Esophagus mucosa (tissue), 1 donor: ENCODE measurements at places on chromosomes 13 and 19.
A peak's percentile ranks its signal among the peaks of the same experiment; 100 is the strongest.

GRCh38 chr19:58385891-58386575 lies 1.0 kb upstream of the RPS5 start:
- ATAC-seq, result peak; percentile 5

GRCh38 chr13:71877256-71877653 lies 10.3 kb upstream of the DACH1 start:
- no peak for ATAC-seq

DNA sequence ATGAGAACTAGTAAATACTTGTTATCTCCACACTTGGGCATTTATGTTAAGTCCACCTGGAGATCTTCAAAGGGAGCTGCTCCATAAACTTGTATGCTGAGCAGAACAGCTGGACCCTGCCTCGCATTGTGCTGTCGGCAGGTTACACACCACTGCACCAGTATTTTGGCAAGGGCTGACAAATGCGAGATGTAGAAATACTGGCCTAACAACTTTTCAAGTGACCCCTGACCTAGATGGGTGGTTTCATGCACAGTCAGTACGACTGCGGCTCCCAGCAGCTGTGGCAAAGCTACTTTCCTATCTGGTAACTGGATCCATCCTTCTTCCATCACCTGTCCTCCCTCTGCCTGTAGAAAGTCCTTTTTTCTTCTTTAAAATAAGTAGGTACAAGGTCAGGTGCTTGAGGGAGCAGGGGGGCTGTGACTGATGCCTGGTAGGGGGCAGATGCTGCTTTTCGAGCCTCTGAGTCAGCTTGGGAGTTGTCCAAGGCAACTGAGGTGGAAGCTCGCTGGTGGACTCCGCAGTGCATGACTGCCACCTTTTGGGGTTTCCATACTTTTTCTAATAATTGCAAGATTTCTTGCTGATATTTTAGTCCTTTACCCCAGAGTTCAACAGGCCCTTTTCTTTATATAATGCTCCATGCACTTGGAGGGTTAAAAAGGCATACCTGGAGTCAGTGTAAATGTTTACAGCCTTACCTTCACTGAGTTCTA lies 86.8 kb downstream of the SLC25A15 start:
- peak; percentile 69 for ATAC-seq

DNA sequence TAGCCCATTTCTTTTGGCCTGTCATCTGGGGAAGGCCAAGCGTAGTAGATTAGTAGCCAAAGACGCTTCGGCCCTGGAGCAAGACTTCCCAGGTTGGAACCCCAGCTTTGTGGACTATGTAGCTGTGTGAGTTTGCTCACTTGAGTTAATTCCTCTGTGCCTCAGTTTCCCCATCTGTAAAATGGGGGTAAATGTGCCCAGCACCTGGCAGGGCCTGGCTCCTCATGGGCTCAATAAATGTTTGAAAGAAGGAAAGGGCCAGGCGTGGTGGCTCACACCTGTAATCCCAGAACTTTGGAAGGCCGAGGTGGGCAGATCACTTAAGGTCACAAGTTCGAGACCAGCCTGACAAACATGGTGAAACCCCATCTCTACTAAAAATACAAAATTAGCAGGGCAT lies 14.9 kb upstream of the HNRNPM start:
- ATAC-seq, result no peak

DNA sequence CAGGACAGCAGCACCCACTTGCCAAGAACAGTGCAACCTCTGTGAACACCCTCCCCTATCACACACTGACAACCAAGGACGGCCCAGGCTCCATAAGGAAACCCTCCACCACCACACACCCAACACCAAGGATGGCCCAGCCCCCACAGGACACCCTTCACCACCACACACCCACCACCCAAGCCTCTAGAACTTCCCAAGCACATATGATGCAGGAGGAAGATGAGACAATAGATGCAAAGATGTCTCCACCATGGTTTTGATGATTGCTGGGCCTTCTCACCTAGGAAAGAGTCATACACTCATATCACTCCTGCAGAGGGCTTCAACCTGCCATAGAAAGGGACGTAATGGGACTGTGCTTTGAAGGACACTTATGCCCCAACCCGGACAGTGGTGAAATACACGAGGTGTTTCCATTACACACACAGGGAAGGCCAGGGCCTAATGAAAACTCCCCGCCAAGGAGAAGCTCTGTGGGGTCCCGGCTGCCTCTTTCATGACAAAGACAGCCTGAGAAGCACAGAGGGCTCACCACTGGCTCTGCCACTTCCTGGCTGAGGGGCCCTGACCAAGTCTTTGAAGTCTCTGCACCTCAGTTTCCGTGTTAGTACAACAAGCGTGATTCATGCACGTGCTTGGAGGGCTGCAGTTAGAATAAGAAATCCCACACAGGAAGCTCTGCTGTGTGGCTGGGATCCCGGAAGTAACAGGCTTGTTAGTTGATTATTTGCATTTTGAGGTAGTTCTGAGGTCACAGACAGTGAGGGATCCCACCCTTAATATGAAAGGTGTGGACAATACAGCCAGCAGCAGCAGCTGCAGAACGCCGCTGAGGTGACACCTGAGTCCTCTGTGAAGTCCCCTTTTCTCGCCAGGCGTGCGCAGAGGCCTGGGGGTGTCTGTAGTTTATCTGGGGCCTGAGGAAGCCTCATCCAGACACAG lies 61.9 kb upstream of the ATP12A start:
- peak; percentile 43 for ATAC-seq

DNA sequence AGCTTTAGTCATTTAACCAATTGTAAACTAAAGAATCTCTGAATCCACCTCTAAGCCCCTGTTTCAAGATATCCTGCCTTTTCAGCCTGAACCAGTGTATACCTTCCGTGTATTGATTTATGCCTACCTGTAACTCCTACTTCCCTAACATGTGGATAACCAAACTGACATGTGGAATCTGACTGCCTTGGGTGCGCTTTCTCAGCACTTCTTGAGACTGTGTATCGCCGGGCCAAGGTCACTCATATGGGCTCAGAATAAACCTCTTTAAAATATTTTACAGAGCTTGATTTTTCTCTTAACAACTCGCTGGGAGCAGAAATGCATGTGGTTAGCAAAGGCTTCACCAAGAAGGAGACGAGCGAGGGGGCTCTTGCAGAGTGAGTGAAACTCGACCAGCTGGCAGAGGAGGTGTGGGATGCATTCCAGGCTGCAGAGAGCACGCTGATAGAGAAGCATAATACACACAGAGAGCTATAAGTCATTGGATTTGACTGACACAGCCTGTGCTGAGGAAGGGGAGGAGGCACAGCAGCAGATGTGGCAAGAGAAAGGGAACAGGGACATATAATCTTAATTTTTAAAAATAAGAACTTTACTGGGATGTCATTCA lies 268.2 kb upstream of the MAB21L1 start:
- no peak for ATAC-seq

DNA sequence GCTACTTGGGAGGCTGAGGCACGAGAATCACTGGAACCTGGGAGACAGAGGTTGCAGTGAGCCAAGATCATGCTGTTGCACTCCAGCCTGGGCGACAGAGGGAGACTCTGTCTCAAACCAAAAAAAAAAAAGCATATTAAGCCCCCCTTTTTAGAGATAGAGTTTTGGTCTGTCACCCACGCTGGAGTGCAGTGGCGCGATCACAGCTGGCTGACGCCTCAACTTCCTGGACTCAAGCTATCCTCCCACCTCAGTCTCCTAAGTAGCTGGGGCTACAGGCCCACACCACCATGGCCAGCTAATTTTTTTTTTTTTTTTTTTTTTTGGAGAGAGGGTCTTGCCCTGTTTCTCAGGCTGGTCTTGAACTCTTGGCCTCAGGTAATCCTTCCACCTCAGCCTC lies 34.2 kb upstream of the MAP3K10 start:
- ATAC-seq, result no peak

- ATAC-seq, result no peak
Measured at GRCh38 chr13:26760832-26761582, 421 bp upstream of the GPR12 start.

- ATAC-seq, result no peak
Measured at GRCh38 chr13:62525652-62526051, 1110.0 kb upstream of the PCDH20 start.

- peak; percentile 45 for ATAC-seq
Measured at GRCh38 chr19:39582442-39582841, 19.9 kb upstream of the LGALS13 start.

DNA sequence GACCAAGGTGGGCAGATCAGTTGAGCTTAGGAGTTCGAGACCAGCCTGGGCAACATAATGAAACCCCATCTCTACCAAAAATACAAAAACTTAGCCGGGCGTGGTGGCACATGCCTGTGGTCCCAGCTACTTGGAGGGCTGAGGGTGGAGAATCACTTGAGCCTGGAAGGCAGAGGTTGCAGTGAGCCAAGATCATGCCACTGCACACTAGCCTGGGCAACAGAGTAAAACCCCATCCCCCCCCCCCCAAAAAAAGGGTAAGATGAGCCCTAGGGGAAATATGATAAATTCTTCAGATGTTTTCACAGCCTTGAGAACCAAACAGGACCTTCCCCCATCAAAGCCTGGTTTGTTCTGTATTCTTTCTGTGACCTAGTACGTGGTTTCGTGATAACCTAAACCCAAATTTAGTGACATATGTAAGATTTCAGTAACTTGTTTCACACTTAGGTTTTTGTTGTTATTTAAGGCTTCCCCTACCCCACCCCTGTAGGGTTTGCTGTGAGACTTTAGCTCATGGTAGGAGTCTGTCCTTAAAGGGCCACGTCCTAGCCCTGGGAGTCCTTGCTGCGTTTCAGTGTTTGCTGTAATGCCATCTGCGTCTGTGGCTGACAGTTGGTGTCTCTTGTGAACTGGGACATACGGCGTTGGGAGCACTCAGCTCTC lies 49.6 kb downstream of the MYO9B start:
- ATAC-seq, result peak; percentile 5

DNA sequence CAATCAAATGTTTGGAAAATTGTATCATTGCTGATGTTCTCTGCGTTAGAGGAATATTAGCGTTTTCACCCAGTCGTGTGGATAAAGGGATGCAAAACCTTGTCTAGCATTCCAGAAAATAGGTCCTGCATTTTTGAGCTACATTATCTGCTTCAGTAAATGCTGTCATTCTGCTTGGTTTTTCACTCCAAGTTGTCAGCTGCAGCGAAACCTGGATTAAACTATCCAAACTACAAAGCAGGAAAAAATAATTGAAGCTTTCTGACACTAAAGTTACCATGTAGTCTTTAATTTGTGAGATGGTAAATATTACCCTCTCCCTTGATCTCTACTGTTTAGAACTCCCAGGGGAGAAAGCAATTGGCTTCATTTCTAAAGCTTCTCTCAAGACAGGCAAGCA lies 1795.5 kb upstream of the PRR20A start:
- no peak for ATAC-seq

DNA sequence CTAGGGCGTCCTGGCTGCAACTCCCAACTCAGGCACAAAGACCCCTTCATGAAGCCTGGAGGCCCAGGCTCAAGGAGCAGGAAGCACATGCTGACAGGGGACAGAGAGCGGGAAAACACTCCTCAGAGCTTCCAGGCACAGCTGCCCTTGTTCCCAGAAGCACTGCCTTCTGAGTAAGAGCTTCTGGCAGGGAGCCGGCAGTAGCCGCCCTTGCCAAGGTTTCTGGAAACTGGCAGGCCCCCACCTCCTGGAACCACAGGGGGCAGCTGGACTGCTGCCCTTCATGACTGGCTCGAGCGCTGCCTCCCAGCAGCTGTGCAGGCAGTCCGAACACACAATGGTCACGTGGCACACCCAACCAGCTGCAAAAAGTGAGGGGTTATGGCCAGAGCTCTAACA lies 33.6 kb upstream of the EPHX3 start:
- ATAC-seq, result peak; percentile 41

DNA sequence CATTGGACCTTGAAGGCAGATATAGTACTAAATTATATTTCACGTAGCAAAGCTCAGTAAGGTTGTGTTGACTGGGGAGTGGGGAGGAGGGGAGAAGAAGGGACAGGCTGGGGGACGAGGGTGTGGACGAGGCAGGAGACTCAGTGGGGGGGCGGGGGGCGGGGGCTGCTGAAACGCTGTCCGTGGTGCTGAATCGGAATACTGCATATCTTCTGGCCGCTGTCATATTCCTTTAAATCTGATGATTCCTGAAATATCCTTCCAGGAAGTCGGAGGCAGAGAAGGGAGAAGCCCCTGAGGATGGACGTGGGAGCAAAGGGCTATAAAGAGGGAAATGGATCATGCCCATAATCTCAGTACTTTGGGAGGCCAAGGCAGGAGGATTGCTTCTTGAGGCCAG lies 34.7 kb upstream of the CASP14 start:
- ATAC-seq, result no peak

DNA sequence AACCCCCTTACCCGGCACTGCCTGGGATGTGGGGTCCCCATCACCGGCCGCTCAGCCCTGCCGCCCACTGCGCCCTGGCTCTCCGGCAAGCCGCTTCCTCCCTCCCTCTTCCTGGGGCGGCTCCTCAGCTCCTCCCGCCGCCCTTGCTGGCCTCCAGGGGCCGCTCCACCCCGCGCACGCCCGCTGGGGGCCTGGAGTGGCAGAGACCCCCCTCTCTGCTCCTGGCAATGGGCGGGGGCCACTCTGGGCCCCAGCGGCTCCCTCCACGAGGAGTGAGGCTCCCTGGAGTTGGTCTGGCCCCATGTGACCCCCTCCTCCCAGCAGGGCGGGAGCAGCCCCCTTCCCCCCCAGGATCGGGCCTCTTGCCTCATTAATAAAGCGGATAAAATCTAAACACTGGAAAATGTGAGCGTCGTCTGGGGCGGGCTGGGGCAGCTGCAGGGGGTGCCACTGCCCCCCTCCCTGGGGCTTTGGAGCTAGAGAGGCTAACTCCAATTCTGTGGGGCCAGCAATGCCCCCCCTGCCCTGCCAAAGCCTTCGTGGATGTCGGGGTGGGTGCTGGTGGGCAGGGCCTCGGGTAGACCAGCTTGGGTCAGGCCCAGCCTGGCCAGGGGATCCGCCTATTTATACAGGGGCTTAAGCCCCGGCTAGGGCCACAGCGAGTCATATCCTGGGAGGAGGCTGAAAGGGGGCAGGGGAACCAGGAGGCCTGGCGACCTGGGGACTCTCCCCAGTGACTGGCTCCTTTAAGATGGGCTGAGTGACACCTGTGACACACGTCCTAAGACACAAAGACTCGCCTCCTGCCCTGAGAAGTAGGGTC lies at the start of gene PTGER1:
PTGER1 (minus strand) TSS at position 104 of the 823 bp plus-strand sequence. CDS start 1,034 bp downstream, outside the sequence.
- ATAC-seq, result peak; percentile 44

- ATAC-seq, result no peak
Measured at GRCh38 chr13:37403776-37404527, 194.6 kb downstream of the POSTN start.

DNA sequence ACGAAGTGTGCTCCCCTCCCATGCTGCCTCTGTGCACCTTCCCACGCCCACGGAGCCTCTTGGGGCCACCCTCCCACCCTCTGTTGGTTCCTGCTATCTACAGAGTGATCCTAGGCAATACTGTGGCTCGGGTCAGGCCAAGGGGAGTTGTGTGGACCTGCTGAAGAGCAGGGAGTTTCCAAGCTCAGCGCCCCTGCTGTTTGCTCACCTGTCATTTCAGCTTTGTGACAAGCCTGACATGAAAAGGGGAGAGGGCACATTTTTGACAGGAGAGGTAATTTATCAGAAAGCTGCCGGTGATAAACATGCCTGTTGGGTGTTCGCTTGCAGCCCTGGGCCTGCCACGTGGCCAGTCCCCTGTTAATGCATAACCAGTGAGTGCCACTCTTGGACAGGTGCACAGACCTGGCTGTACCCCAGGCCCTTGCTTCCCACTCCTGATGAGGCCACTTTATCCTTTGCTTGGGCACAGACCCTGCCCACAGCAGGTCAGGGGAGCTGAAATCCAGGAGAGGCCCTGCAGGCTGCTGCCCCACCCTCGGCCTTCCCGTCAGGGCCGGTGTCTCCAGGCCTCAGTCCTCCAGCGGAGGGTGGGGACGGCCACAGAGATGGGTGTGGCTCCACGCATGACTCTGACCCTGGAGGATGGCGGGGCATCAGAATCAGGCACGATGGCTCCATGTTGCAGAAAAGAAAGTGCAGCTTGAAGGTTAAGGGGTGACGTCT lies 201.5 kb upstream of the GPR12 start:
- no peak for ATAC-seq

GRCh38 chr19:56538761-56539263 lies at the start of gene ZFP28:
TSS of gene ZFP28 (plus strand) at chr19:56538948. CDS start at chr19:56539019, 71 bp downstream.
- ATAC-seq, result peak; percentile 85
